Activated CD8-positive, alpha-beta memory T cell treated with anti-CD3 and anti-CD28 coated beads for 1 hour (primary cell): ENCODE measurements at places on chromosomes 5 and 9.

GRCh38 chr9:72615931-72616330 is 94.5 kb downstream of the TMC1 start:
- no peak for DNase-seq

DNA sequence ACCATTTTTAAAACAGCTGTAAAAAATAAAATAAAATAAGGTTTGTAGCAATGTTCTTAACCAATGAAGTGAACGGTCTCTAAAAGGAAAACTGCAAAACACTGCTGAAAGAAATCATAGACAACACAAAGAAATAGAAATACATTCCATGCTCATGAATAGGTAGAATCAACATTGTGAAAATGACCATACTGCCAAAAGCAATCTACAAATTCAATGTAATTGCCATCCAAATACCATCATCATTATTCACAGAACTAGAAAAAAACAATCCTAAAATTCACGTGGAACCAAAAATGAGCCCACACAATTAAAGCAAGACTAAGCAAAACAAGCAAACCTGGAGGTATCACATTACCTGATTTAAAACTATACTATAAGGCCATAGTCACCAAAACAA is 67.6 kb upstream of the RGMB start:
- no peak for DNase-seq

GRCh38 chr5:117551236-117551635 is 976.6 kb upstream of the SEMA6A start:
- DNase-seq, result no peak

DNA sequence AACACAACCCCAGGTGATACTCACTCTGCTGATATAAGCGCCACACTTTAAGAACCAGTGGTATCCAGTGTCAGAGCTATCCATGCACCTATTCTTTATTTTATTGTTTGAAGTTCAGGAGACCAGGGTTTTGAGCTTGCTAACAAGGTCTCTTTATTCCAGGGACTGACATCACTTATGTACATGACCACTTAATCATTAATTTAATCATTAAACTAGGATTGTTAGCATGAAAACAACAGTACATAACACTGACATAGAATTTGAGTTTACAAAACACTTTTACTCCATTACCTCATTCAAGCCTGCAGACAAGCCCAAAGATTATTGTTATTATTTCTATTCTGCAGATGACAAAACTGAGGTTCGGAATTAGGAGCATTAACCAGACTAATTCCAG is 151.4 kb upstream of the IQGAP2 start:
- DNase-seq, result no peak

DNA sequence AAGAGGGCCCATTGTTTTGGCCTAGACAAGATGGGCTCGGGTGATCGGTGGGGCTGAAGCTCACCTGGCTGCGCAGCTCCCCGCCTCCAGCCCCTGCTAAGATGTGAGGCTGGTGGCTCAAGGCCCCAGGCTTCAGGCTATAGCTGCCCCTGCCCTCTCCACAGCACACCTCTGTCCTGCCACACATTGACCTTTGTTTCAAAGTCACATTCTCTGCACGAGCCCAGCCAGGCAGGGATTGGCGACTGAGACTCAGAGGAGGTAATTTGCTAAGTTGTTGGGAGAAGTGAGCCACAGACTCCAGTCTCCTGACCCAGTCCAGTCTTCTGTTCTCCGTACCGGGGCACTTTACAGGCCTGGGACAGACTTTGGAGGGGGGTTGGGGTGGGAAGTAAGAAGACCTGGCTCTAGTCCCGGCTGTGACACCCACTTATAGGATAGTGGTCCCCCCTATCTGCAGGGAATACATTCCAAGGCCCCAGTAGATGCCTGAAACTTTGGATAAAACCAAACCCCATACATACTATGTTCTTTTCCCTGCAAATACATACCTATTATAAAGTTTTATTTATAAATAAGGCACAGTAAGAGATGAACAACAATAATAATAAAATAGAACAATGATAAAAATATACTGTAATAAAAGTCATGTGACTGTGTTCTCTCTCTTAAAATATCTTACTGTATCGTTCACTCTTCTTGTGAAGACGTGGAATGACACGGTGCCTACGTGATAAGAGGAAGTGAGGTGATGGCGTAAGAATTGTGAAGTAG is 13.3 kb downstream of the PDGFRB start:
- no peak for DNase-seq

DNA sequence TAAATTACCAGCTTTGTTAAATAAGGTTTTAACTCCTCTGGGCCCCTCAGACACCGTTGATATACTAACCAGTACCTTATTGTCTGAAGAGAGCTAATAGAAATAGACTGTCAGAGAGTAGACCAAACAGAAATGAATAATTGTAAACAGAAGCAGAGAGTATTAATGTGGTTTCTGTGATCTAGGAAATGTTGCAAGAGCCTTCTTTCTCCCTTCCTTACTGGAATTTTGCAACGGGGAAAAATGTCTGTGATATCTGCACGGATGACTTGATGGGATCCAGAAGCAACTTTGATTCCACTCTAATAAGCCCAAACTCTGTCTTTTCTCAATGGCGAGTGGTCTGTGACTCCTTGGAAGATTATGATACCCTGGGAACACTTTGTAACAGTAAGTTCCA is 5.1 kb downstream of the TYRP1 start:
- DNase-seq, result no peak
